Subcutaneous adipose tissue (tissue), 4 donors: ENCODE measurements at places on chromosomes 16 and 17. TPM values are rescaled to one million over a fixed set of nuclear protein-coding genes. Genes with fewer than 3 reads are reported as not detected.

The WFDC1 gene
- total RNA-seq: 0.44 TPM

The SLC6A2 gene
- total RNA-seq: 0.65 TPM

The MMP15 gene
- total RNA-seq: 2.0 TPM

The TBX2 gene
- 16.2 TPM for total RNA-seq

The CACNA1G gene
- total RNA-seq: not detected

The TP53TG3F gene
- 0.65 TPM for total RNA-seq

The SALL1 gene
- total RNA-seq: 1.3 TPM

The CDH1 gene
- total RNA-seq: 0.98 TPM

The RNF151 gene
- total RNA-seq: not detected

The CTRB2 gene
- not detected for total RNA-seq

The FOXL1 gene
- not detected for total RNA-seq

The CUEDC1 gene
- total RNA-seq: 20.7 TPM

The PRSS33 gene
- not detected for total RNA-seq

The SLC38A8 gene
- not detected for total RNA-seq
